ENCODE measurements at places on chromosomes 12 and 14. TPM values are rescaled to one million over a fixed set of nuclear protein-coding genes. Genes with fewer than 3 reads are reported as not detected.

DNA sequence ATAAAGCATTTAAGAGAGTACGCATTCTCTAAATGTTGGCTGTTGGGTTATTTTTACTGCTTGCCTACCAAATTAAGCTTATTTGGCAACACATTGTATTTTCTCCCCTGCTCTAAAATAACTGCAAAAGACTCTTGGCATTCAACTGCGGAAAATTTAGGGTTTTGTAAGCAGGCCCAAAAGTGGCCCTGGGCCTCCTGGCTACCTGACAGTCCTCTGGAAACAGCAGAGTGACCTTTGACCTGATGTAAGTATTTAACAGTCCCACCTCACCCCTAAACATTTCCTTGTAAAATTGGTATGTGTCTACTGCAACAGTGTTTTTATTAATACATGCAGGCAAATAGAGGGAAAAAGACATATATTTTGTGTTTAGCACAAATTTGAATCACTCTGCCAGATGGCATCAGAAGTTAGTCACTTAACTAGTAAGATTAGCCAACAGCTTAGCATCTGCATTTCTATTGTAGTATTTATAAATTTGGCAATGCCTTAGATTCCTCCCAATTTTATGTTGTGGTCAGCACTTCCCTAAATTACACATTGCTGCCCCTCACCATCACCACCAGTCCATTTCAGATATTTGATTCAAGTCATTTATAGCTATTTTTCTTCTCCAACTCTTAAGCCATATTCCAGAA lies 11.2 kb downstream of the LLPH start:
- H3K4me3 ChIP-seq, result no peak overlapping the region
- no peaks in the 10 kb centered on the region for H3K4me1 ChIP-seq
- H3K27ac ChIP-seq, result no peak overlapping the region
- DNase-seq, result no peak

DNA sequence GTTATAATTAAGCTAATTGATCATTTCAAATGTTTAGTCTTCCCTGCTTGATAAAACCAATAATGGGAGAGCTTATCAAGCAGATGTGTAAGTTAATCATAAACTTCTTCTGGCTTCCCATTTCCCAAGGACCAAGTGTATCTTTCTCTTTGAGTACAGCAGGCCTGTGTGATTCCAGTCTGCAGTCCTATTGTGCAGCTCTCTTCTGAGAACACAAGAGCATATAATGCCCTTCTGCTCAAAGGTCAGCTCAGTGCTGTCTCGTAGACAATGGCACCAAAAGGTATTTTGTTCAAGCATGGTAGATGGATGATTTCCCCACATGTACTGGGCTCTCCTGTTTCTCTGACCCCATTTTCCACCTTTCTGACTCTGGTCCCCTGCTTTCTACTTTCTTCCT lies 101.8 kb upstream of the DYRK2 start:
- H3K27me3 ChIP-seq, result no peaks in the 10 kb centered on the region
- peaks cover 5% of the 10 kb centered on the region for H3K4me1 ChIP-seq
- no peak for DNase-seq
- H3K4me3 ChIP-seq, result no peak overlapping the region
- no peak overlapping the region for H3K27ac ChIP-seq
- no peaks in the 10 kb centered on the region for H3K36me3 ChIP-seq

GRCh38 chr14:90467501-90467900 lies 70.7 kb downstream of the CALM1 start:
- H3K27ac ChIP-seq, result no peak overlapping the region
- no peak for DNase-seq
- peaks cover 43% of the 10 kb centered on the region for H3K27me3 ChIP-seq

GRCh38 chr14:61212546-61212945 lies 68.6 kb downstream of the TMEM30B start:
- DNase-seq, result no peak
- peaks cover 51% of the 10 kb centered on the region for H3K4me1 ChIP-seq
- peak overlapping the region; percentile 53 for H3K27ac ChIP-seq
- no peaks in the 10 kb centered on the region for H3K27me3 ChIP-seq
- peaks cover 2% of the 10 kb centered on the region for H3K36me3 ChIP-seq

GRCh38 chr12:58211211-58211610 lies 269.8 kb downstream of the ATP23 start:
- no peak overlapping the region for H3K4me3 ChIP-seq
- no peak overlapping the region for H3K27ac ChIP-seq
- H3K4me1 ChIP-seq, result no peaks in the 10 kb centered on the region
- H3K27me3 ChIP-seq, result no peaks in the 10 kb centered on the region

DNA sequence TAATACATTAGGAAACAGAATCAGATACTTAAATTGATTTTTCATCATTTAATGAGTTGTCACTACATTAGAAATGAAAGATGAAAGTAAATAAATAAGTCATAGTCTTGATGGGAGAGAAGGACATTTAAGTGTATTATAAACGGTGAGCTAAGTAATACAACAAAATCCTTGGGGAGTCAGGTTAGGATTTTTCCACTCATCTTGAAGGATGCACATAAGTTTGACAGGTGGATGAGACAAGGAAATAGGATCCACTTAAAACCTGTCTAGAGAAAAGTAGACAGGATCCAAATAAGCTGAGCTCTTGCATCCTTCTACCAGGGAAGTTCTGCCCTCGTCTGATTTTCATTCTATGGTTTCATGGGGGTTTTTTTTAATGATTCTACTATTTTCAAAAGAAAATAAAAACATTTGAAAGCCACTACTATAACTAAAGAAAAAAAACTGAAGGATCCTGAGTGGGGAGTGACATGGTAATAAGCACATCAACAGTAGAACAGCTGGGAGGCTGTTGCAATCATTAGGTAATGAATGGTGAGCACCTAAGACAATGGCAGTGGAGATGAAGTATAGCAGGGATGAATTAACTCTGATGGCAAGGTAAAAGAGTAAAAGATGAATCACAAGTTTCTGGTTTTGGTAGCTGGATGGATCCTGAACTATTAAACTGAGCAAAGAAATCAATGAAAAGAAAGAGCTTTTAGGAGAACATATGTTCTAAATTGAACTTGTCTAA lies 17.0 kb downstream of the CEP128 start:
- no peak overlapping the region for H3K27ac ChIP-seq
- H3K4me1 ChIP-seq, result peaks cover 6% of the 10 kb centered on the region

DNA sequence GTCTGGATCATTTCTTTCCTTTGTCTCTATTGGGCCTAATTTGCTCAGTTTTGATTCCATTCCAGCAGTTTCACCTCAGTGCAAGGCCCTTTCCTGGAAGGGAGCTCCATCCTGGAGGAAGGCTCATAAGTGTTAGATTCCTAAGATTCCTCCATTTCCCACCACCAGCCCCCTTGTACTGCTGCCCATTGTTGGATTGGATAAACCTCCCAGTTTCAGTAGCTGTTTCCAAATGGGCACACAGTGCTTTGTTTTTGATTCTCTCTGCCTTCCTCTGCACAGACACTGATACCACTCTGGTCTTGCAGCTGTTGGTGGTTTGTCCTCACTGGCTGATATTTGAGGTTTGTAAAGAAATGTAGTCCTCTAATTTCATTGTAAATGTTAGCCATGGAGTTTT lies 158.9 kb downstream of the SLC15A5 start:
- no peaks in the 10 kb centered on the region for H3K4me1 ChIP-seq
- no peak overlapping the region for H3K27ac ChIP-seq
- peaks cover 1% of the 10 kb centered on the region for H3K27me3 ChIP-seq
- no peak for DNase-seq
- H3K4me3 ChIP-seq, result no peak overlapping the region

SERPINA5 gene
- total RNA-seq, result 0.50 TPM

SLC5A8 gene
- not detected for total RNA-seq
